Activated CD8-positive, alpha-beta memory T cell treated with anti-CD3 and anti-CD28 coated beads for 24 hours (primary cell): ENCODE measurements at places on chromosomes 4 and X.

- DNase-seq = no peak
Measured at GRCh38 chr4:179344861-179345260, 1902.6 kb upstream of the AGA start.

GRCh38 chrX:154398668-154399526, 720 bp downstream of the RPL10 start:
- DNase-seq = peak; percentile 91

DNA sequence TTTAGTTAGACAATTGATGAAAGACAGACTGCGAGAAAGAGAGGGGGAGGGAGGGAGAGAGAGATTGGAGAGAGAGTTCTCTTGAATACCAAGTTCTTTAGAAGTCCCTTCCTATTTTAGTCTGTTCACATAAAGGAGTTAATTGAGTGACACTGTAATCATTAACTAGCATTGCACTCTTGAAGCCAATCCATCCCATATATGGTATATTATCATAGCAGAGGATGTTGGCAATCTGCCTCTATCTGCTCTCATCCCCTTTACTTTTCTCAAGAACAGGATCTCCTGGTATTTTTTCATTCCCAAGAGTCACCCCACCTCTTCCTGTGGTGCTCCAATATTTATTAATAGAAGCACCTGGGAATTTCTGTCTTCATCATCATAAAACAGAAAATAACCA, 959.6 kb upstream of the NDST4 start:
- no peak for DNase-seq

DNA sequence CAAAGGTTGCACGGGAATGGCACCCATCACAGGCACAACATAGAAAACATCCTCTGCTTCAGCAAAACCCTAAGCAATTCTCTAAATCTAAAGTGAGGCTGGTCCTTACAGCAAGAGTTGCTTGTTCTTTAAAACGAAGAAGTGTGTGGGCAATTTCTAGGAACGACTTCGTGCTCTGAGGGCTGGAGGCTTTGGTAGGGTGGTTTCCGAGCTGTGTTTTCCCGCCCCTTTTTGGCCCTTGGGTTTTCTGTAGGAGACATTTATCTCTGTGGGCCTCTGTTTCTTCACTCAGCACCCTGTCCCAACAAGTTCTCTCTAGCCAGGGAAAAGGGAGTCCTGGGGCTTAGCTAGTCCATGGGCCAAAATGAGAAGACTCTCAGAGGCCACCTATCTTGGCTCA, 84.2 kb downstream of the SLC2A9 start:
- no peak for DNase-seq

DNA sequence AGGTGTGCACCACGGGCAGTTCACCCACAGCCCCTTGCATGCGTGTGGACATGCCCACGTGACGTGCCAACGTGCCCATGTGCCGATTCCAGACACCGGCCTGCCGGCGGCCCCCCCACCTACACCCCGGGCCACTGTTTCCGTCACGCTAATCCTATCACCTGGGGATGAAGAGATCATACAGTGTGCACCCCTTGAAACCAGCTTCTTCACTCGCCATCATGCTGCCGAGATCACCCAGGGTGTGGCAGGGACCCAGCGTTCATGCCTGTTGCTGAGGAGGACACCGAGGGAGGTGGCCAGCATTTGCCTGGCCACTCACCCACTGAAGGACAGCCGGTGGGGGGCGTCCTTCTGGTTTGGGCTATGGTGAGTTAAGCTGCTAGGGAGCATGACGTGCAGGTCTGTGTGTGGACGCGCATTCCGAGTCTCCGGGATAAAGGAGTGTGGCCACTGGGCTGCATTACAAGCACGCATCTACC, 14.1 kb downstream of the CTBP1 start:
- DNase-seq = no peak

DNA sequence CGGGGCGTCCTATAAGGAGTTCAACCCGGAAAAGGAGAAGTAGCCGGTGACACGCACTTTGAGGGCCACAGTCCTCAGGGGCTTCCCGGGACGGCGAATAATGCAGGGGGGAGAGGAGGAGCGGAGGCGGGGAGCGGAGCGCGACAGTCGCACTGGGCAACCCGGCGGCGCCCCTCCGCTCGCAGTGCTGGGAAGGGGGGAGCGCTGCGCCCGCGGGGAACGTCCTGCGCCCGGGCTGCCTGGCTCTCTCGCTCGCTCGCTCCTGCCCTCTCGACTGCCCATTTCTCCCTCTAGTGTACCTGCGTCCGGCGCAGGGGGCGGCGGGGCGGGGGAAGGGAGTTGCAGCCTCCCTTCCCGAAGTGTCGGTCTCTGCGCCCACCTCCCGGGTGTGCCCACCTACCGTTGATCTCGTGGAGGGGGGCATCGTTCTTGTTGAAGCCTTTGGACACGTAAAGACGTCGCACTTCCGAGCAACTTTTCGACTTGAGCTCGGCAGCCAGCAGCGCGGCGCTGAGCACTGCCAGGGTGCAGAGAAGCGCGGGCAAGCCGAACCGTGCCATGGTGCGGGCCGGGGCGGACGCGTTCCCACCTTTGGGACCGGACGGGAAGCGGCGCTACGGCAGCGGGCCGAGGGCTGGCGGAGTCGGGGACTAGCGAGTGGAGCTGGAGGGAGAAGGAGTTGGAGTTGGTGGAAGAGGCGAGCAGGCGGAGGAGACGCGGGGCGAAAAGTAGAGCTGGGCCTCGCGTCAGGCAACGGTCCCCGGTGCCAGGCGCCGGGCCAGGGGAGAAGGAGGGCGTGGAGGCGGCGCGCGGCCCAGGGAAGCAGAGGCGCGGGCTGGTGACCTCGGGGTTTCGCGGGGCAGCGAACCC, 648 bp downstream of the GPC4 start:
- no peak for DNase-seq

GRCh38 chrX:72105436-72105835, 26.3 kb downstream of the RTL5 start:
- no peak for DNase-seq

GRCh38 chr4:35325908-35326453, 918.3 kb downstream of the ARAP2 start:
- DNase-seq = no peak

- no peak for DNase-seq
Measured at GRCh38 chr4:25092139-25092538, 61.4 kb upstream of the LGI2 start.

DNA sequence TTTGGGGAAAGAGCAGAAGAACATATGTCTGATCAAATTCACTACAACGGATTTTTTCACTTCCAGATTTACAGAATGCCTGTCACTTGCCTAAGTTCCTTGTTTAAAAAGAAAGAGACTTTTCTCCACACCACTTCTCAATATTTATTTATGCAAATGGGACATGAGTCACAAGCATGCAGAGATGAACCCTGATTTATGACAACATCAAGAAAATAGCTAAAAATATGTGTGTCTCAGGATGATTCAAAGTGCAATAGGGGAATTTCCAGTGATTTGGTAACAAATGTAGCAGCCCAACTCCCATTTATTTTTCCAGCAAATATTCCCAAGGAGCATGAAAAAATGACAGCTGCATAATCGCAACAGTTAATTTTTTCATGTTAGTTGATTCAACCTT, 180.4 kb upstream of the FAT1 start:
- DNase-seq = no peak

- no peak for DNase-seq
Measured at GRCh38 chrX:96703816-96704215, 19.2 kb downstream of the DIAPH2 start.

DNA sequence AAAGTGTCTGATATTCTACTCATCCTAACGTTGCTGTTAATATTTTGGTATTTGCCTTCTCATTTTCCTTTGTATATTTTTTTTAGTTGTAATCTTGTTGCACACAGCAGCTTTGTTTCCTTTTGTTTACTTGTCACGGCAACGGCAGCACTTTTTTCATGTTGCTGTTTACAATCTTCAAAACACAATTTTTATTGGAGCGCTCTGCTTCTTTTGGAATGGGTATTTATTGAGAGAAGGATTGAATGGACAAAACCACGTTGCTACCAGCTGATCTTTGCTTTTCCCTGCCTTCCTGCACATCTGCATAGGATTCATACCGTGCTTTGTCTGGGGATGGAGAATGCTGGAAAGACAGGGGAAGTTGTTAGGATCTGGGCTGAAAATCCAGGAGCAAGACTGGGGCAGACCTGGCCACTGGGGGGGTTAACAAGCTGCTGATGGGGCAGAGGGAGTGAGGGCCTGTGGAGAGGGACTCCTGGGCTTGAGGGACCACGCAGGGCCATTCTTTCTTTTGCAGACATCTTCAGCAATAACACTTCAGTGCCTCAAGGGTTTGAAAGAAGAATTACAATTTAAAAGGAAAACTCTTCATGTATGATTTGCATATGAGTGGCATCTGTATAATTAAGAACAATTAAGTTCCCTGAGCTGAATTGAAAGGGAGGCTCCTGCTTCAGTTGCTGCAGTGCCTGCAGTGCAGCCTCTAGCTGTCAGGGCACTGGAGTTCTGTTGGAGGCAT, 69.8 kb downstream of the TMEM131L start:
- no peak for DNase-seq

GRCh38 chr4:3208826-3209225, 40.1 kb upstream of the MSANTD1 start:
- no peak for DNase-seq

- no peak for DNase-seq
Measured at GRCh38 chr4:7647600-7648543, 213.1 kb upstream of the PSAPL1 start.

GRCh38 chr4:64781737-64782326, 372.6 kb upstream of the TECRL start:
- no peak for DNase-seq

- DNase-seq = no peak
Measured at GRCh38 chr4:16026160-16026761, 57.6 kb downstream of the PROM1 start.

- DNase-seq = no peak
Measured at GRCh38 chrX:30657196-30658161, 4.3 kb downstream of the GK start.

GRCh38 chr4:106353786-106354185, 14.8 kb downstream of the GIMD1 start:
- no peak for DNase-seq

DNA sequence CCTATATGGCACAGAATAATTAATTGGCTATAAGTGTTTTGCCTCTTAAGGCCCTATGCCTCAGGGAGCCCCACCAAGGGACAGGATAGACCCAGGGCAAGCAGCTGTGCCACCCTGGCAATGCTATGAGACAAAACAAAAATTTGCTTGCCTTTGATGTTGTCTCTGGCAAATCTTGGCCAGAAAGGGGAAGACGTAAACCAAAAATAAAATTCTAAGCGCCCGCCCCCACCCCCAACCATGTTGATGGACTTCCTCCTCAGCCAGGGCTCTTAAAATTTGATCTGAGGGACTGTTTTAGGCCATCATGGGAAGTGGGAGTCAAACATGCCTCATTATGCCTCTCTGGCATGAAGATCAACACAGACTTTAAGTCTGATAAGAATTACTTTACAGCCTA, 130.5 kb upstream of the APOOL start:
- no peak for DNase-seq

- no peak for DNase-seq
Measured at GRCh38 chr4:110815950-110816349, 193.1 kb upstream of the PITX2 start.

DNA sequence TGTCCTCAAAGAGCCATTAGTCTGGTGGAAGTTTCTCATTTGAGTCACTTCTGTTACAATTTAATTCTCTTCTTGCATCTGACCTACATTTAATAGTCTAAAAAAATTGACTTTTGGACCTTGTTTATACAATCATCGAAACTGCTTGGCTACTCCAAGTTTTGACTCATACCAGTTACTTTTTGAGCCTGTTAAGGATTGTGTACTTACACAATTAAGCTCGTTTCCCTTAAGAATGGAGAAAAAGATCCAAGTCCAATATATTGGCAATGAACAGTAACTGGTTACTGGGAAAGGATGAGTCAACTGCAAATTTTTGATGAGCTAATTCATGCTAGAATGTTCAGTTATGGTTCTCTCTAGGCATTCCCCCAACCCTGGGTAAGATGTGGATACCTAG, 58.2 kb downstream of the DCX start:
- DNase-seq = no peak

- DNase-seq = no peak
Measured at GRCh38 chr4:115780835-115781234, 667.4 kb upstream of the NDST4 start.

DNA sequence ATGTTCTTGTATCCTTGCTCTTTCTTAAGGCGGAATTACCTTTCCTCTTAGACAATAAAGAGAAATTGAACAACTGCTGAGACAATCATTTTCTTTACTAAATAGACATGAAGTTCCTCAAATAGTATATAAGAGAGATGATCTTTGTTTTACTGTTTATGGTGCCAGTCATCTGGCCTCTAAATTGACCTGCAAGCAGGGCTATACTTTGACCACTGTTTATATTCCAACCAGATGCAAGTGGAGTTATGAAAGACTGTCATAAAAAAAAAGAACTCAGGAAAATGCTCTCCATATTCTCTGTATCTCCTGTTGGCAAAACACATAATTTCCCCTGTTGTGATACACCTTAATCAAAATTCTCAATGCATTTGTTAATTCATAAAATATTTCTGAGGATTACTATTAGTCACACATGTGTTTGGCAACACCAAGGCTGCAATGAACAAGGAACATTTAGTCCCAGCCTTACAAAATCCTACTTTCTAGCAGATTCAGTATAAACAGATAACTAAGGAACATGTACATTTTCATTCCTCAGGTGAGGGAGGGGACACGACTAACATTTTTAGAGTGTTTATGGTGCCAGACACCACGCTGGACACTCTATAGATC, 562.3 kb downstream of the KCNIP4 start:
- no peak for DNase-seq

GRCh38 chrX:130091980-130092522, 18.2 kb downstream of the ELF4 start:
- peak; percentile 89 for DNase-seq

GRCh38 chrX:121150217-121150616, 102.8 kb downstream of the GLUD2 start:
- DNase-seq = no peak

DNA sequence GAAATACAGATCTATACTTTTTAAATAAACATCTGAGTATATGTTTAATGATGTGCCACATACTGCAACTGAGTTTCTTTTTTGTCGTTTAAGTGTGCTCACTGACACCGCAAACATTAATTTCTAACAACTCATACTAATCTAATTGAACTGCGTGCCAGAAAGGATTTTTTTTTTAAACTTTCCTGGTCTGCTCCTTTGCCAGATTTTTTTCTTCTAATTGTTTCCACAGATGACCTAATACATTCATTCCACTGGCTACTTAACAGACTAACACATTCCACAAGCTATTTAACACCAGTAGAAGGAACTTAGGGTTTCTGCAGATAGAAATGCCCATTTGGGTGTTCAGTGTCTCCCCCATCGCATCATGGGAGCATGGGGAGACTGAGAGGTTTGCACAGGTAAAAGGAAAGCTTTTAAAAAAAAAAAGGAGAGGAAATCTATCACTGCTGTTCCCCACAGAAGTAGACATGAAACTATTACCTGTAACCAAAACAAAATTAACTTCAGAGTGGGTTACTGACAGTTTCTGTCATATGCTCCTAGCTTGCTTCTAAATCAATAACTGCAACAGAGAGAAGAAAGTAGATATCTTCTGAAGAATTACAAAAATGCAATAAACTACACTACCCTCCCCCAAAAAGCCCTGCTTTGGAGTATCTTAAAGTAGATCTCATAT, 31.6 kb downstream of the SH3KBP1 start:
- DNase-seq = no peak

GRCh38 chrX:119692191-119693039, 553 bp downstream of the SEPTIN6 start:
- peak; percentile 87 for DNase-seq

- DNase-seq = no peak
Measured at GRCh38 chrX:103722505-103722904, 11.8 kb downstream of the TMEM31 start.
